ENCODE measurements at places on chromosomes 1 and 21. TPM values are rescaled to one million over a fixed set of nuclear protein-coding genes. Genes with fewer than 3 reads are reported as not detected.

GRCh38 chr1:227328405-227329019, 10.2 kb upstream of the CDC42BPA start:
- no peak for DNase-seq

FMO3 gene
- total RNA-seq: 1.3 TPM

GRCh38 chr1:29183287-29183686, 1.6 kb upstream of the SRSF4 start:
- DNase-seq: no peak

TMPRSS15 gene
- total RNA-seq: not detected
